NCI-H526 (cell line): ENCODE measurements at places on chromosomes 5 and 9.

DNA sequence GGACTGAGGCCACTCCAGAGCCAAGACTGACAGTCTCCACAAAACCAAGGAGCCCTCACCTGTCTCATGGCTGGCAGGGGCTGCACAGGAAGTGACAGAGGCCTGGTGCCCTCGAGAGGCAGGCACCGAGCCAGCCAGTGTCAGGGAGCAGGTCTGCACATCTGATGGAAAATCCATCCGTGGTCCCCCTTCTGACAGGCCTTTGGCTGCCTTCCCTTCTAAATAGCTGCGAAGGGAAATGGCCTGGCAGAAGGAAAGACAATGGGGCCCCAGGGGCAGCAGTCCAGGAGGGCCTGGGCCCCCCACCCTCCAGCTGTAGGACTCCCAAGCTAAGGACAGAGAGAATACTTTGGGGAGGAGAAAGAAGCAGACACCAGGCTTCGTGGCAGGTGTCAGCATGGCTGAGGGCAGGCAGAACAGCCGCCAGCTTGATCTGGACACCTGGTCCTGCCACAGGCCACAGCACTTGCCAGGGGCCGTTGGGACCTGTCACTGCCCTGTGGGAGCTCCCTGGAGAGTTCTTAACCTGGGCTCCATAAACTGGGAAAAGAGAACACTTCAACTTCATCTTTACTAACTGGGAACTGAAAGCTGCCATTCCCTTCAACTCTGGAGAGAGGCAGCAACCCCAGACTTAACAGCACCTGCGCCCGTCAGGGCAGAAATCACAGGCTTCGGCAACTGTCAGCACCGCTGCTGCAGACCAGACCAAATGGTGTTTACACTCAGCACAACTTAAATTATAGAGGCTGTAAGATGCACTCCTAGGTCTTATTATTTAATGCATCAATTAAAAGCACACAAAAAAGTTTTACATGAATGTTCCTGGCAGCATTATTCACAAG, 22.0 kb downstream of the ADAMTS2 start:
- no peak for DNase-seq

- no peak for DNase-seq
Measured at GRCh38 chr9:633461-633860, 208.0 kb upstream of the DMRT1 start.

- no peak for DNase-seq
Measured at GRCh38 chr9:117887383-117887782, 183.2 kb downstream of the TLR4 start.

DNA sequence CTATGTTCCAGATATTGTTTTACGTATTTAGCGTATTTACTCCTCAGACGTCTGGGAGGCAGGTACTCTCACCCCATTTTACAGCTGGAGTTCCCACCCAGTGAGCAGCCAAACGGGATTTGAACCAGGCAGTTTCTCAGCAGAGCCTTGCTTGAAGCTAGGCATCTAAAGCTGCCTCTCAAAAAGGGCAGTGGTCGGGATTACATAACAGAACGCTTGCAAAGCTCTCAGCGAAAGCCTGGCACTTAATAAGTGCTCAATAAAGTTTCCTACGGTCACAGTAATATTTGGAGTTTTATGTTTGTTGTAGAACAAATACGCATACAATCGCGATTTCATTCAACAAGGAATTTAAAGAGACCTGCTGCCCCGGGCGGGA, 286 bp upstream of the BSPRY start:
- no peak for DNase-seq

- no peak for DNase-seq
Measured at GRCh38 chr5:101080462-101081240, 177.6 kb upstream of the ST8SIA4 start.

GRCh38 chr9:125495172-125496119, 211.6 kb downstream of the MAPKAP1 start:
- DNase-seq: peak; percentile 32

- DNase-seq: no peak
Measured at GRCh38 chr9:33142535-33142934, 24.6 kb downstream of the B4GALT1 start.

- no peak for DNase-seq
Measured at GRCh38 chr5:43119771-43120170, 943 bp upstream of the ZNF131 start.

- DNase-seq: no peak
Measured at GRCh38 chr5:1437226-1437829, 7.9 kb downstream of the SLC6A3 start.
